ENCODE measurements at places on chromosomes 3 and 15.

GRCh38 chr3:186365202-186365974 lies 3.4 kb upstream of the DGKG start:
- DNase-seq: peak; percentile 87

DNA sequence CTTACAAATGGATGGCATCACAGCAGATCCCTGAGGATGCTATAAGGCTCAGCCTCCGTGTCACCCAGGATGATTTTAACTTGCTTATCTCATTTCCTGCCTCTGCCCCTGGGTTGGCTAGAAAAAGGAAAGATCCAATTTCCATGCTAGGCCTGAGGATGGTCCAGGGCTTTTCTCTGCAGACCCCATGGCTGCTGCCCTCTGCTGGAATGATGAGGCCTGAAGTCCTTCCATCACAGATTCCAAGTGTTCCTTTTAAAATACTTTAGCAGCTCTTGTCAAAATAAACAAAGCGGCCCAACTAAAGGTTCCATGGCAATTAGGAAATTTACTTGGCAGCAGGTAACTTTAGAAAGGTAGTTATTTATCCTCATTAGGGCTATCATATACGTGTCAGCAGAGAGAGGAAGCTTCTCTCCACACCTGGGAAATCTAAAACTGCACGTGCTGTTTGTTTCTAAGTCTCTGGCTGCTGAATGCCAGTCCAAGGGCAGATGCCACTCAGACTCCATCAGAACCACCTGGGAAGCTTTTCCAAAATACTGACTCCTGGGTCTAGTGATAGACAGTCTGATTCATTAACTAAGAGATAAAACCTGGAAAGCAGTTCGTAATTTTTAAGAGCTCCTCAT lies 401.9 kb upstream of the IL12A start:
- peak; percentile 14 for DNase-seq

GRCh38 chr3:177694316-177694715 lies 497.0 kb upstream of the TBL1XR1 start:
- peak; percentile 92 for DNase-seq

- no peak for DNase-seq
Measured at GRCh38 chr3:13193320-13194284, 120.4 kb upstream of the IQSEC1 start.

DNA sequence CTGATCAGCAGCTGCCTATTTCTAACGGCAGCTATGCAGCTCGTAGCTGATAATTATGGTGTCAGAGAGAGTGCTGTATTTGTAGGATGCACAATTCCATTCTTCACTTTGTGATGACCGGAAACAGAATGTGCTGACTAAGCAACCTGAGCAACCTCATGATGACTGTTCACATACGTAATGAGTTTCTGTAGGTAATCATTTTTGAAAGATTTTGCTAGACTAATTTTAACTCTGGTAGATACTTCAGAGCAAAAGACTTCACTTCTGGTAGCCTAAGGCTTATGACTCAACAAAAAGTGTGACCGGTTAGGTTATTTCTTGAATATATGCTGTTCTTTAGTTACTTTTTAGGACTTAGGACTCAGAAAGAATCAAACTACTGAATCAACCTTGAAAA lies 567.7 kb downstream of the NAALADL2 start:
- no peak for DNase-seq

GRCh38 chr3:49844464-49845183 lies 11.7 kb downstream of the TRAIP start:
- no peak for DNase-seq

DNA sequence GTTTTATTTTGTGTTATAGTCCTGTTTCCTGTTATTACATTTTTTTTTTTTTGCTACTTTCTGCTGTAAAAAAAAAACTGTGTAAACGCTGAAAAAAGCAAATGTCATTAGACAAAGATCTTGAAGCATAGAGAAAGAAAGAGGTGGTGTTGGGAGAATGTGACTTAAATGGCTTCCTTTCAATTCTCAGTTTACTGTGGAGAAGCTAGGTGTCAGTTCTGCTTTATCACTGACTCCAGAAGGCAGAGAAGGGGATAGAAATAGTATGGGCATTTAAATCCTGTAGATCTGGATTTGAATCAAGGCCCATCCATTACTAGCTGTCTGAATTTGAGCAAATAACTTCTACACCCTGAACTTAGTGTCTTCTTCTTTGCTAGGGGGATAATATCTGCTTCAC lies 23.0 kb downstream of the PPM1L start:
- no peak for DNase-seq

- DNase-seq: no peak
Measured at GRCh38 chr3:174346571-174346970, 512.6 kb upstream of the NAALADL2 start.

GRCh38 chr15:58260205-58260724 lies 122.1 kb downstream of the AQP9 start:
- DNase-seq: no peak

DNA sequence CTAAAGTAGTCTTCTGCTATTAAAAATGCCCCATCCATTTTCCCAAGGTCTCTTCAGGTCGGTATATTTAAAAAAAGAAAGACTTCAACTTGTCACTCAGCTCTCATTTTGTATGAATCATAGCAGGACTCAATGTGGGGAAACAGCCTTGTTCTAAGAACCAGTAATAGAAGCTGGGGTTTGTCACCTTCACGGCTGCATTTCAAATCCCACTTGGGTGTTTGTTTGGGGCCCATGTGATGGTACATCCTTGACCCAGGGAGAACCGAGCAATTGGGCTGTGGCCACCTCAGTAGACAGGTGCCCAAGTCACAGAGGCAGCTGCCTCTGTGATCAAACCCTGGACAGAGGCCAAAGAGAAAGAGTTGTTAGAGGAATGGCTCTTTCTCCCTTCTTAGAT lies 70.3 kb upstream of the ARL8B start:
- DNase-seq: no peak
